ENCODE measurements at places on chromosomes 12 and 14.

DNA sequence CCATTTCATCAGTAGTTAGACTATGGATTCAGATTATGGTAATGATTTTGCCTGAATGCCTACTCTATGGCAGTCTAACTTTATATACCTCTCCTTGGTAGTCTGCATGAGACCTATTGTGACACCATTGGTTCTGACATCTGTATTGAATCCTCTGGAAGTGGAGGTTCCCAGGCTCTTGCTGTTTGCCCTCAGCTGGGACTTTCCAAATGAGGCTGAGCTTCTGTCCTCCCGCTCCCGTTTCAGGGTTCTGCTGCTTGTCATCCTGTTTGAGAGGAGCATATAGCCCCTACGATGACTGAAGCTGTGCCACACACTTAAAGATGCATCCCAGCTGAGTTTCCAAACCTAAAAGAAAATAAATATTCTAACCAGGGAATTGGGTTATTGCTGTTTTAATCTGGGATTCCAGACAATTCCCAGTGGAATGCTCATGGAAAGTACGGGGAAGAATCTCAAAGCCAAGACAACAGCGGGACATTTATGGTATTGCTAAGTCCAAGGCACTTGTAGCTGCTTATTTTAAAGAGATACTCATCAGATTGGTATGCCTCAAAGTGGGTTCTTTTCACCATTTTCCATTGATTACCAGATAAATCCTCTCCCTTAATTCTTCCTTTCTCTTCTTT is 105.9 kb downstream of the ETV6 start:
- no peak for DNase-seq

- DNase-seq: no peak
These were observed 14.3 kb downstream of the FOS start for GRCh38 chr14:75292886-75293285.

- no peak for DNase-seq
These were observed 243.7 kb upstream of the DIO2 start for GRCh38 chr14:80455031-80455430.

GRCh38 chr12:122895320-122895703 is 612 bp downstream of the VPS37B start:
- DNase-seq: no peak

GRCh38 chr14:96098309-96098998 is 59.3 kb downstream of the C14orf132 start:
- DNase-seq: peak; percentile 73

DNA sequence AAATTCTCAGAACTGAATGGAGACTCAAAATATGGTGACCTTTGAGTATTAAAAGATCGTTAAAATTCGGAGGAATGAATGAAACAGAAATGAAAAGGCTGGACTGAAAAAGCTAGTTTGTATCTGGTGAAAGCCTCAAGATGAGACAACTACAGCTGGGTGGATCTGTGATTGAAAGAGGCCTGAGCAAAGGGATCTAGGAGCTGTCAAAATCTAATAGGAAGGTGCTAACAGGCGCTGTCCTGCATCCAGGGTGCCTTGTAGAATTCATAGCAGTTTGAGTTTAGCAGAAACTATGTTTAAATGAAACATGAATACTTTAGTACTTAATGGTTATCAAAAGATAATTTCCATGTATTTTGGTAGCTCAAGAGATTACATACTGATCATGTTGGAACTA is 2.3 kb downstream of the YY1 start:
- no peak for DNase-seq

DNA sequence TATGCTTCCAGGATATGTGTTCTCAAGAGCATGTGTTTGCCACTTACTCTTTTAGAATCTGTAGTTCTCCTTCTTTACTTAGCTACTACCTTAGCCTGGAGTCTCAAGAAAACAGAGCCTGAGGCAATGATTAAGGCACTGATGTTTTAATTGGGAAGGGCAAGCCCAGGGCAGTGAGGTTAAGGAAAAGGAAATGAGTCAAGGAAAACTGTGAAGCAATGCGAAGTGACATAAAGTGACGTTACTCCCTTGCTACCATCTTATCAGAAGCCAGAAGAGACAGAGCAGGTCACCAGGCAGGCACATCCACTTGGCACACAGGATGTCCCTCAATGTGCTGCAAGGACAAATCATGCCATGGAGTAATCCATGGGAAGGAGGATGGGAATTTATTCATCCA is 11.3 kb upstream of the EML5 start:
- peak; percentile 7 for DNase-seq

GRCh38 chr14:22315336-22315735 is 273.7 kb downstream of the DAD1 start:
- DNase-seq: no peak

GRCh38 chr14:102768223-102769048 is 8.8 kb upstream of the TRAF3 start:
- no peak for DNase-seq

DNA sequence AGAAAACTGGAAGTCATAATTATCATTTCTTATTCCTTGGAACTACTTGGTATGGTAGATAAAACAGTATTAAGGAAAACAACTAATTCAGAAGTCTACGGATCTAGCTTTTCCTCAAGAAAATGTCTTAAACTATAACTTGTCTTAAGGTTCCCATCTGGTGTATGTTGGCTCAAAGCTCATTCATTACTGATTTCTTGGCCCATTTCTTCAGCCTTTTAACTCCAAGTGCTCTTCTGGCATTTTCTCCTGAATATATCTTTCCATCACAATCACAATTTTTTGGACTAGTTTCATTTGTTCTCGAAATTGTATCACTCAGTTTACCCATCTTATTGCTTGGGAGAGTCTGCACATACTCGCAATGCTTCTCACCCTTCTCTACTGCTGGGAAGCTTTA is 150.1 kb downstream of the C12orf50 start:
- no peak for DNase-seq

GRCh38 chr12:123681605-123682004 is 10.7 kb downstream of the TCTN2 start:
- no peak for DNase-seq

DNA sequence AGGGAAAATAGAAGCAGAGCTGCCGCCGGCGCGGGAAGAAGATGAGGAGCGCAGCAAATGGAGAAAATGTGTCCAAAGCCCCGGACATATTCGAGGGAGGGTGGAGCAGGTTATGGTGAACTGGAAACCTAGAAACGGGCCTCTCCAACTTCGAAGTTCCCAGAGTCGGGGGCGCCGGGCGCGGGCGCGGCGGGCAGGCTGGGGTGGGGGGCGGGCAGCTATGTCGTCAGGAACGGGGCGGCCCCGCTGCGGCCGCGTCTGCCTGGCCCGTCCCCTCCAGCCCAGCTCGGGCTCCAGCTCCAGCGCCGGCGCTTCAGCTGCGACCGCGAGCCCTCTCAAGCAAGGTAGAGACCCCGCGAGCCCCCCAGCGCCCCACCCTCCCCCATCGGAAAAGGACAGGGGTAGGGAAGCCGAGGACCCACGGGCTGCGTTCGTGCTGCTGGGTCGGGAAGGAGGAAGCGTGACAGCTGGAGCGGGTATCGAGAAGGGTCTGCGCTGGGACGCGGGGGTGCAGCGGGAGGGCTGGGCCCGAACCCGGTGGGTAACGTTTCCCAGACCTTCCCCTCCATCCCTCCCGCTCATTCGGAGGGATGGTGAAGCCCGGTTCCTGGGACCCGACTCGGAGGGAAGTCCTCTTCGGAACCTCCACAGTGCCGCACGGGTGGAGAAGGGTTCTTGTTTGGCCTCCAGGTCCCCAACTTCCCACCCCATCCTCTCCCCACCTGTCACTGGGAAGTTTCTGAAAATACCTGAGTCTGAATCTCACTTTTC is 1.0 kb downstream of the DGKA start:
- no peak for DNase-seq

- DNase-seq: no peak
These were observed 81.6 kb downstream of the SPATS2 start for GRCh38 chr12:49448858-49449257.

GRCh38 chr12:71440345-71440762 is 756 bp downstream of the LGR5 start:
- DNase-seq: no peak

DNA sequence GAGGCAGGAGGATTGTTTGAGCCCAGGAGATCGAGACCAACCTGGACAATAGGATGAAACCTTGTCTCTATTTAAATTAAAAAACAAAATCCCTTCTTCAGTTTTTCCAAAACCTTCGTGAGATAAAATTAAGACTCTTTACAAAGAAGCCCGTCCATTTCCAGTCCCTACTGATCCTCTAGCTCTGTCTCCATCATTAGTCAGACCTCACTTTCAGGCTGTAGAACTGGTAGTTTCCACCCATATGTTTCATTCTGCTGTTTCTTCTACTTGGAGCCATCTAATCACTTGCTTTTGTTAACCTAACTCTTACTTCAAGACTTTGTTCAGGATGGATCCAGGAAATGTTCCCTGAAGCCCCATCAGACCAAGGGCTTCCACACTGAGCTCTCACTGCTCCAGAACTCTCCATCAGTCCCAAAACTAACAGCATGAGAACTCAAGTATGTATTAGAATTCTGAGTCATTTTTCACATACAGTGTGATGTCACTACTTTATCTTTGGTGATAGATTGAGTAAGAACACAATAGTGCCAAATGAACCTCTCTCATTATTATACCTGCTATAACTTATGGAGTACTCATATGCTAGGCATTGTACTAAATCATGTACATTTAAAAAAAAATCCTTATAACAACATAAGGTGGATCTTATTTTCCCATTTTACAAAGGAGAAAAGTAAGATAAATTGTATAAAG is 90.8 kb downstream of the PRICKLE1 start:
- DNase-seq: no peak

- DNase-seq: no peak
These were observed 126.4 kb upstream of the PCED1B start for GRCh38 chr12:46952880-46953483.

GRCh38 chr12:6688543-6688998 is 604 bp downstream of the ZNF384 start:
- DNase-seq: peak; percentile 48

GRCh38 chr14:69066396-69067171 is 86.3 kb downstream of the DCAF5 start:
- no peak for DNase-seq

DNA sequence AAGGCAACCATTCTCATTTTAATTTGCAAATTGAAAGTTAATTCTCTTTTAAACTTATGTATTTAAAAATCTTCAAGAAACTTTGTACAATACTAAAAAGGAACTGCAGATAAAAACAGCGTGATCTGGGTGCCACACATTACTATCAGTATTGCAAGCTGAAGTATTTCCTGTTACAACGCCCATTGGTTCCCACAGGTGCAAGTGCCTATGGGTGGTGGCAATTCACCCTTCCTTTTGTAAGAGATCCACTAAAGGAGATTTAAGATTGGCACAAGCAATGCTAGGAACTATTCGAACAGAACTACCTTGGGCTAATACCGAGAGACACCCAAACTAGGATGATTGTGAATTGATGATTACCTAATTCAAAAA is 13.2 kb downstream of the TAOK3 start:
- no peak for DNase-seq

DNA sequence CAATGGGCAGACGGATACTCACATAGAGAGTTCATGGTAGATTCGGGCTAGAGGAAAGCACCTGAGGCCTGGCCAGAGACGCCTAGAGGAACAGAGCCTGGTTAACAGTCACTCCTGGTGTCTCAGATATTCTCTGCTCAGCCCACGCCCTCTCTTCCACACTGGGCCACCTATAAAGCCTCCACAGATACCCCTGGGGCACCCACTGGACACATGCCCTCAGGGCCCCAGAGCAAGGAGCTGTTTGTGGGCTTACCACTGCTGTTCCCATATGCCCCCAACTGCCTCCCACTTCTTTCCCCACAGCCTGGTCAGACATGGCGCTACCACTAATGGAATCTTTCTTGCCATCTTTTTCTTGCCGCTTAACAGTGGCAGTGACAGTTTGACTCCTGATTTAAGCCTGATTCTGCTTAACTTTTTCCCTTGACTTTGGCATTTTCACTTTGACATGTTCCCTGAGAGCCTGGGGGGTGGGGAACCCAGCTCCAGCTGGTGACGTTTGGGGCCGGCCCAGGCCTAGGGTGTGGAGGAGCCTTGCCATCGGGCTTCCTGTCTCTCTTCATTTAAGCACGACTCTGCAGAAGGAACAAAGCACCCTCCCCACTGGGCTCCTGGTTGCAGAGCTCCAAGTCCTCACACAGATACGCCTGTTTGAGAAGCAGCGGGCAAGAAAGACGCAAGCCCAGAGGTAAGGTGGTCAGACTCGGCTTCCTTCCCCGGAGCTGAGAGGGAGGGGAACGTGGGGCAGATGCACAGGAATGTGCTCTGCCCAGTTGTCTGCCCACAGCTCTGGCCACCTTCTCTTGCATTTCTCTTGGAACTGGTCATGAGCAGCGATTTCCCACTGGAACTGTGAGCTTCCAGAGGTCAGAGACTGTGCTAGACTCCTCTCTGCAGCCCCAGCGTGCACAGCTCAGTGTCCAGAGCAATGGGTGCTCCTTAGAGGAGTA is at the start of gene CD4:
Gene CD4 (plus strand): TSS at position 557 of the 953 bp plus-strand sequence. CDS start 10,611 bp downstream, outside the sequence.
- DNase-seq: no peak

- DNase-seq: peak; percentile 30
These were observed 11.8 kb downstream of the ALG10B start for GRCh38 chr12:38328306-38328895.

DNA sequence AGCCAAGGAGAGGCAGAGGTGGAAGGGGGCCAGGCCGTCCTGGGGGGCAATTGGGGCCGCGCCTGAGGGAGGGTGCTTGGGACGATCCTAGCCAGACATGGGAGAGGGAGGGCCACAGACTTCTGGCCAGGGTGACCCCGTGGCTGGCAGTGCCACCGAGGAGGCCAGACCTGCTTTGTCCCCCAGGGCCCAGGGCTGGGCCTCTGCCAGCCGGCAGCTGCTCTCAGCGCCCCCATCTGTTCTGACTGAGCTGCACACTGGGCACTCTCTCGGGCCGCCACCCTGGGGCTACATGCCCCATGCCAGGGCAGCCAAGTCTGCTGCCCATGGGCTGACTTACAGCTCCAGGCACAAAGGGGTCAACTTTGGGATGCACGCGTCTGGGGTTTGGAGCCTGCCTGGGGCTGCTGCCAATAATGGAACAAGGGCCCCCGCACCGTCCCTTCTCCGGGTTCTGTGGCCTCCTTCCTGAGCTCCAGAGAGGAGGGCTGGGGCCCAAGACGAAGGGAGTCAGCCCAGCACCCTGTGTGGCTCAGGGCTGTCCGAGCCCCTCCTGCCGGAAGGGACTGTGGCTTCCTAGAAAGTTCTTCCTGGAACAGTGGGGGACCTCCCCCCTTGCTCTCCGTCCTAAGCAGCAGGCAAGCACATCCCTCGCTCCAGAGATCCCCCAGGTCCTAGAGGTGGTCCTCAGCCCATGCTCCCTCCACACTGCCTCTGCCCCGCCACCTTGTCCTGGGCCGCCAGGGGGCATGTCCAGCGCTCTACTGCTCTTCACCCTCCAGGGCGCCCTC is 1.1 kb downstream of the ADSS1 start:
- DNase-seq: no peak

GRCh38 chr12:29333178-29333577 is 47.8 kb downstream of the ERGIC2 start:
- DNase-seq: no peak

- DNase-seq: peak; percentile 59
These were observed 34.8 kb downstream of the DLK1 start for GRCh38 chr14:100761481-100761880.

GRCh38 chr12:44876544-44877410 is 662 bp upstream of the NELL2 start:
- peak; percentile 5 for DNase-seq

GRCh38 chr12:20442322-20442721 is 74.0 kb downstream of the PDE3A start:
- DNase-seq: no peak

All from H4 (cell line).